Hematopoietic multipotent progenitor cell (in vitro differentiated cells): ENCODE measurements at places on chromosomes 7 and 10.

DNA sequence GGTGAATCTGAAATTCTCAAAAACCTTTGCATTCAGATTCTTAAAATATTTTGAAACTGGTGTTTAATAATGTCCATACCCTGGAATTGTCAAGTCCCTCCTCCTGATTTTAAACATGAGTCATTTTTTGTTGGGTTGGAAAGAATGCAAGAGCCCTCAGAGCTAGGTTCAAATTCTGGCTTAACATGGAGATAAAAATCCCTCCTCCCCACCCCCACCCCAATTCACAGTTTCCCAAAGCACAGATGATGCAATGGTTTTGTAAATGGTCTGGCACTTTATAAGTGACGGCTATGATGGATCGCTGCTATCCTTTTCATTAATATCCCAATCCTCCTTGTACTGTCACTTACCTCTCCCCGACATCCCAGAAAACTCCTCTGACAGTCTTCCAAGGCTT is 332.8 kb downstream of the PLXNA4 start:
- no peak for DNase-seq

DNA sequence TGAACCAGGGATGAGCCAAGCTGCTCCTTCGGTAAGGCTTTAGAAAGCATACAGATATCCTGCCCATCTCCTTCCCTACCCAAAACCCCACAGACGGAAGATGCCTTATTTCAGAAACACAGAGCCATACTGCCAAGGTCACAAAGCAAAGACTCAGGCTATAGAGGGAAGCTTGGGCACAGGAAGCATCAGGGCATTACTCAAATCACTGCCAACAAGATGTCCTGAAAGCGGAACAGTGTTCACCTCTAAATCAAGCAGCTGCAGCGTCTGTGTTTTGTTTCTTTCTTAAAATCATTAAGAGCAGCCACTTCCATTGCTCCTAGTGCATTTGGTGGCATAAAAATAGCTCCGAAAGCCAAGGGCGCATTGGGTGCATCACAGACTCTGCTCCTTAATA is 307.3 kb downstream of the SORCS1 start:
- peak; percentile 14 for DNase-seq

DNA sequence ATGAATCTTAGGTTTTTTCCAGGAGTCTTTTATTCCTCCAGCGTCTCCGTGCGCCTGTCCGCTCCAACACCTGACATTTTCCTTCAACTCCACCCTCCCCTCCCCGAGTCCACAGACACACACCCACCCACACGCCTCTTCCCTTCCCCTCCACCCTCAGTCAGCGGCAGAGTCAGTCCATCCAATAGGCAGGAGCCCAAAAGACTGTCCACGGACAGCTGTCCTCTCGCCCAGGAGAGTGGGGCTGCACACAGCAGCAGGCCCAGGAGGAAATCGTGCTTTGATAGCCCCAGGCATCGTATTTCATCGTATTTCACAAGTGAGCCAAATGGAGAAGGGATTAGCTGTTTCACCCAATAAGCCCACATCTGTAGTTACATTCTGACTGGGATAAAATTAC is 285.1 kb downstream of the ZEB1 start:
- no peak for DNase-seq

GRCh38 chr10:34405611-34406462 is 409.3 kb downstream of the PARD3 start:
- DNase-seq, result no peak

GRCh38 chr10:96586419-96587263 is at the start of gene TM9SF3:
TSS of gene TM9SF3 (minus strand) at chr10:96587012. CDS start at chr10:96586835, 177 bp downstream.
- peak; percentile 93 for DNase-seq

DNA sequence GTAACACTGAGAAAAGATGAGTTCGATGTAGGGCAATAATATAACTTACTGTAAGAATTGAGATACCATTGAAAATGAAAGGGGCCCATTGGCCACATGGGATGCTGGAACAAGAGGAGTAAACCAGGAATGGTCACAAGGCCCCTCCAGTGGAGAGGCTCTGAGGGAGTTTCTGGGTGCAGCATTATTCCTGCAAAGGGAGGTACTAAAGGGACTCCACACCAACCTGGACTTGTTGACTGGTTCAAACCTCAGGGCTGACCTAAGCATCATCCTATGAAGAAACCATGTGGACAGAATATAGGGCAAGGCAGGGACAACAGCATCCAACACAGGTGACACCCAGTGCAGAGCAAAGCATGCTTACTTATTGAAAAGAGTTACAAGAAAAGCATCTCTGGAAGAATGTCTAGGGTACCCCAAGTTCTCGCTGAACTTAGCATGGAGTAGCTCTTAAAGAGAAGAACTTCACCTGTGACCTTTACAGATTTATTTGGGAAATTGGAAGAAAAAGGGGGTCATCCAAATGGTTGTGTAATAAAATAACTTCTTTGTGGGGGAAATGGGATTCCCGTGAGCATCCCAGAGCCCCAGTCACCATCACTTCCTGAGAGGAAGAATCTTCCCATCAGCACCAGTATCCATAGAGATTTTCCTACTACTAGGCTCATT is 34.7 kb downstream of the PRSS2 start:
- DNase-seq, result no peak

GRCh38 chr7:142668495-142668894 is 80.8 kb upstream of the PRSS1 start:
- DNase-seq, result no peak

GRCh38 chr7:116454377-116454776 is 45.2 kb upstream of the CAV2 start:
- DNase-seq, result no peak

GRCh38 chr10:73940634-73941221 is 29.8 kb downstream of the PLAU start:
- peak; percentile 63 for DNase-seq

DNA sequence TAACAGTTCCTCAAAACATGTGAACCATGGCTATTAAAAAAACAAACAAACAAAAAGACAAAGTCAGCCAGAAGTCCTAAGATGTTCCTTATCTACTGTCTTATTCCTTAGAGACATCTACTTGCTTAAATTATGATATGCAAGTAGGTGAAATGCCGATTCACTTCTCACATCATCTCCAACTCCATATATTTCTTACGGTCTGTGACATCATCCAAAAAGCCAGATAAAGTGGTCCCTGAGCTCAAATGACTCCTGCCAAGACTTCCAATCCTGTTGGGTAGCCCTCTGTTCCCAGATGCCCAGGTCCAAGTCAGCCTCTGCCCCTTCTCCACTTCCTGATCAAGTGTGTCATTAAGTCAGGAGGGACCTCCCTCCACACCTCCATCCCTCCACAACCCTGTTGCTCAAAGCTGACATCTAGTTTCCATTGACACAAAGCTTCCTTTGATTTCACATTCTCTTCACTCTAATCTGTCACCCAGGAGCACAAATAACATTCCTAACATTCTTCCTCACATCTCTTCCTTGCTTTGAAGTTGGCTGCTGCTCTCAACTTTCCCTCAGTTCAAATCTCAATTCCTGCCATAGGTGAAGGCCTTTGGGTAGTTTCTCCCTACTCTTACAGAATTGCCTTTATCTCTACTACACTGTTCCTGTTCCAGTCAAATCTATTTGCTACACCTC is 56.1 kb upstream of the PDLIM1 start:
- no peak for DNase-seq

GRCh38 chr7:107138696-107139420 is 29.9 kb upstream of the HBP1 start:
- no peak for DNase-seq

DNA sequence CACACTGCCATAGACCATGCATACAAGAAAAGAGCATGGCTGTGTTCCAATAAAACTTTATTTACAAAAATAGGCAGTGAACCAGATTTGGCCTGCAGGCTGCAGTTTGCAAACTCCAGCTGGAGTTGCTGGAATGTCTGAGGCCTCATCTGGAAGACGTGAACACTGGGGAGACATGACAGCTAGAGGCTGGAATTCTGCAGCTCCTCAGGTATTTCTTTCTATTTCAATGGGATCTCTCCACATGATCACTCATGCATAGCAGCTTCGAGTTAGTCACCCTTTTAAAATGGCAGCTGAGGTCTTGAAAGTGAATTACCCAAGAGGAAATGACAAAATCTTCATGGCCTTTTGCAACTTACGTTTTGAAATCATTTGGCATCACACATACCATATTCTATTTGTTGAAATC is 52.6 kb upstream of the BET1 start:
- DNase-seq, result no peak

DNA sequence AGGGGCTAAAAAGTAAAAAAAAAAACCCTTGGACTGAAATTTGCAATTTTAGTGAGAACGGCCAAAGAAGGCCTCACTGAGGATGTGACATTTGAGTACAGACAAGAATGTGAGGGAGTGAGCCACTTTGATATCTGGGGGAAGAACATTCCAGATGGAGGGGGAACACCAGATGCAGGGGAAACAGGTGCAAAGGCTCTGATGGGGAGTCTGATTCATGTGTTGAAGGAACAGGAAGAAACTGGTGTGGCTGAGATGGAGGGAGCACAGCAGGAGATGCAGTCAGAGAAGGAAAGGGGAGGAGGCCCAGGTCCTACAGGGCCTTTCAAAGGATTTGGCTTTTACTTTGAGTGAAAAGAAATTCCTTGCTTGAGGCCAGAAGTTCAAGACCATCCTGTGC is 615.7 kb upstream of the NRP1 start:
- peak; percentile 58 for DNase-seq

GRCh38 chr7:123633553-123633952 is 22.1 kb upstream of the LMOD2 start:
- no peak for DNase-seq

DNA sequence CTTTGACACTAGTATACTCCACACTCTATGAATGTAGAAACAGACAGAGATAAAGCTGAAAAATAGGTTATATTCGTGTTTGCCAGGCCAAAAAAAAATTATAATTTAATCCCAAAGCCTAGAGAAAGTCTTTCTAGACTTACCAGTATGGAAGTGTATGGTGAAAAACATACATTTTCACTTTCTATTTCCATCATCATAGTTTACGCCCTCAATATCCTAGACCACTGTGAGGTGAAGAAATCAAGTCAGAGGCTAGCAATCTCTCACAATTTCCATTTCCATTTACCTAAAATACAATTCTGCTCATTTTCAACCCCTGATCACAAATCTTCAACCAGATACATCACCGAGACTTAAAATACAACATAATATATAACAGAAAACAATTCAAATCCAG is 16.2 kb downstream of the GPR22 start:
- DNase-seq, result no peak

- DNase-seq, result no peak
These were observed 45.1 kb upstream of the INHBA start for GRCh38 chr7:41747961-41748360.

- no peak for DNase-seq
These were observed 8.4 kb upstream of the HYCC1 start for GRCh38 chr7:23022258-23022769.

- DNase-seq, result peak; percentile 48
These were observed 16.4 kb upstream of the PARP12 start for GRCh38 chr7:140079121-140079536.

DNA sequence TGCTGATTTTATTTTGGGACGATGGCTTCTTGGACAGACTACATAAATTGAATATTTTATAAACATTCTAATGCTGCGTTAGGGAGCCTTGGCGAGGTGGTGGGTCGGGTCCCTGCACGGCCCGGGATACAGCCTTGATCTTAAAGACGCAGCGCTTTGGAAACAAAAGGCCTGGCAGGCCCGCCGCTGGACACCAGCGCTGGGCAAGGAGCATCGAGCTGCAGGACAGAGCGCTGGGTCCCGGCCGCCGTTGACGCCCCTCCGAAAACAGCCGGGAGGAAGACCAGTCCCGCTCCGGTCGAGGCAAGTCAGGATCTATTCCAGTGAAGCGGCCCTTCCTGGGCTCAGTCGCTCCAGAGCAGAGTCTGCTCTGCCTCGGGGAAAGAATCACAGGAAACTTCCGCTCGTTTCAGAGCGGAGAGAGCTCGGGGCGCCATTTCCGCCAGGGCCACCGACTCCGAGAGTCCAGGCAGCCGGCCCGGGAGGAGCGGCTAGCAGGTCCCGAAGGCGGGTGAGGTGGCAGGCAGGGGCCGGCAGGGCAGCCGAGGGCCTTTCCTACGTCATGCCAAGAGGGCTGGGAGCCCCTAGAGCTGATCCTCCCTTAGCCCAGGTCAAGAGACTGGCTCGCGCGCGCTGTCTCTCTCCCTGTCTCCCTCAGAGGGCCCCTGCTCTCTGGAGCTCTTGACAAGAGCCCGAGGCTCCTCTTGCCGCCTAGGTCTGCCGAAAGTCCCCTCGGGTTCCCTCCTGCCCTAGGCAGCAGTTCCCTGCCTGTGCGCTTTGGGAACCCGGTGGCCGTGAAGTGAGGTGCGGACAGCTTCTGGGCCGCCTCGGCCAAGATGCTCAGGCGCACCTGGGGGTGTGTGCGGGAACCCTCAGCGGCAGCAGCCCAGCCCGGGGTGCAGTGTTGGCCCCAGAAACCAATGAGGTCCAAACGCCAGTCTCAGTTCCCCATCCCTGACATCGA is 1.4 kb upstream of the DRGX start:
- no peak for DNase-seq

GRCh38 chr7:139231513-139232376 is 708 bp downstream of the UBN2 start:
- DNase-seq, result peak; percentile 9

- no peak for DNase-seq
These were observed 59.6 kb downstream of the TMEM209 start for GRCh38 chr7:130145424-130146100.

DNA sequence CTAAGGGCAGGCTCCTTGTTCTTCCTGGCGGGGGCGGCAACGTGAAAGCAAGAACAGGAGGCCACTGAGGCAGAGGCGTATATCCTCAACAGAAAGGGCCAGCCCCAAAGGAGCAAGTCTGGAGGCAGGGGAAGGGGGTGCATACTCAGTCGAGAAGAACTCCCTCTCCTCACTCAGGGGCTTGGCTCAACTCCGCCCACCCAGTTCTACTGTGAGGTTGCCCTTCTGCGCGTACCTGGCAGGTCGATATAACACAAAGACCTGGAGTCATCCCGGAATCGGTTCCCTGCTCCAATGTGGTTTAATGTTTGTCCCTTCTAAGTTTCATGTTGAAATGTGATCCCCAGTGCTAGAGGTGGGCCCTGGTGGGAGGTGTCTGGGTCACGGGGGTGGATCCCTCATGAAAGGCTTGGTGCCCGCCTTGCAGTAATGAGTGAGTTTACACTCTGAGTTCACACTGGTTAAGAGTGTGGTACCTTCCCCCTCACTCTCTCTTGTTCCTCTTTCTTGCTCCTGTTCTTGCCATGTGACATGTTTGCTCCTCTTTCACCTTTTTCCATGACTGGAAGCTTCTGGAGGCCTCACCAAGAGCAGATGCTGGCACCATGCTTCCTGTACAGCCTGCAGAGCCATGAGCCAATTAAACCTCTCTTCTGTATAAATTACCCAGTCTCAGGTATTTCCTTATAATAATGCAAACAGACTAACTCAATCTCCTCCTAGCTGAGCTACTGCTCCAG is 32.6 kb downstream of the GSDME start:
- DNase-seq, result no peak

GRCh38 chr10:47403446-47404318 is 19.6 kb upstream of the ZNF488 start:
- DNase-seq, result no peak

DNA sequence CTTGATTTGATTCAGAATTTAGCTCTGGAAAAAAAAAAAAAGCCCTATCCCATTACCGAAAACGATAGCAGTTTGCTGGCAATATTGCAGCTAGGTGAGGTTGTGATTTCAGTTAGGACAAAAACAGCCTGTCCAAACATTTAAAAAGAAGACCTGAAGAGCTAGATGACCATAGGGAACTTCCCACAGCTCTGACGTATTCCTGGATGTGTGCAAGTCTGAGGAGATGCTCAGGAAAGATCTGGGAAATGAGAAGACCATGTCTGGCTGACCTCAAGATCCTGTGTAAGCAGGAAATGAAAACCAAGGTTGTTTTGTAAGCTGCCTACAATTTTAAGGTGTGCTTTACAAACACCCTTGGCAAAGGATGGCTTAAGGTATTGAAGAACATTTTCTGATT is 88.7 kb downstream of the RAMP3 start:
- DNase-seq, result no peak

GRCh38 chr10:126561294-126561920 is 109.1 kb downstream of the C10orf90 start:
- no peak for DNase-seq
